ENCODE measurements at places on chromosomes 2 and 18.

- no peak for DNase-seq
These were observed 21.2 kb downstream of the HS1BP3 start for GRCh38 chr2:20629581-20630171.

- no peak for DNase-seq
These were observed at the start of gene AGAP1 for GRCh38 chr2:235493775-235494715. TSS of gene AGAP1 (plus strand) at chr2:235494043.

- no peak for DNase-seq
These were observed 319.0 kb downstream of the BCL11A start for GRCh38 chr2:60234274-60234986.

DNA sequence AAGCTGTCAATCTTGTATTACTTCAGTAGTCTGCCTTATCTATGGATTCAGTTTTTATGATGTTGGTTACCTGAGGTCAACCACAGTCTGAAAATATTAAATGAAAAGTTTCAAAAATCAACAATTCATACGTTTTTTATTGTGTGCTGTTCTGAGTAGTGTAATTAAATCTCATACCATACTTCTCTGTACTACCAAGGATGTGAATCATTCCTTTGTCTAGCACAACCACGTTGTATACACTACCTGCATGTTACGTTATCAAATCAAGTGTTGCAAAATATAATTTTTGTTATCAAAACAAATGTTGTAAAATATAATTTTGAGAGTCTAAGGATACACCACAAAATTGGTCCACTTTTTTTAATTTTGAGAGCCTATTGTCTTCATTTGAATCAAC is 590.2 kb upstream of the SETBP1 start:
- no peak for DNase-seq

GRCh38 chr2:46306330-46306751 is 9.1 kb downstream of the EPAS1 start:
- no peak for DNase-seq

Data from stimulated activated CD8-positive, alpha-beta memory T cell treated with anti-CD3 and anti-CD28 coated beads, Interleukin-4, amount 100 ng/mL, for 1 hour (primary cell).